Kidney (tissue), 22 donors: ENCODE measurements at places on chromosomes 3 and 15.

DNA sequence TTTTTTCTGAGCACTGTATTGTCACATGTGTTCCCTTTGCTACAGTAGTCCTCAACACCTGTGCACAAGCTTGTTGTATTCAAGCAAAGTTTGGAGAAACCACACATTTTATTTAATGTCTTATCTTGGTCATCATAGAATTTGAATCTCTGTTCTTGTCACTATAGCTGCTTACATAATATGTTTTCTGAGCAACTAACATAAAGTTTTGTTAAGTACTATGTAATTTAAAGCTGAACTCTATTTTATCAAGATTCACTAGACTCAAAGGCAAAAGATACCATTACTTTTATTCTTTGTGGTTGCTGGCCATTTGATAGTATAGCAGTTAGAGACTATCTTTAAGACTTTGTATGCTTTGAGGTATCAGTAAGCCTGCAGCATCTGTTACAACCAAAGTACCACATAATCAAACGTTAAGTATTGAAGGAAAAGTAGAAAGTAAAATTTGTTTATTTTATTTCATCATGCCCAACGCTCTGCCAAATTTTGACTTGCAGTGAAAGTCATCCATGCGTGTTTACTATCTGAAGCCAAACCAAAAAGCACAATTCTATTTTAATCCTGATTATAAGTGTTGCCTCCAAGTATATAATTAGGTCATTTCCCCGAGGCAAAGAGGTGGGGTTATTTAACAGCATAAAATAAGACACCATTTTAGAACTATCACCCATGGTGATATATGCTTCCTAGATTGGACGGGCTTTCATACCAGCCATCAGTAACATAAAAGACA lies 10.3 kb upstream of the ABHD10 start:
- DNase-seq: no peak

DNA sequence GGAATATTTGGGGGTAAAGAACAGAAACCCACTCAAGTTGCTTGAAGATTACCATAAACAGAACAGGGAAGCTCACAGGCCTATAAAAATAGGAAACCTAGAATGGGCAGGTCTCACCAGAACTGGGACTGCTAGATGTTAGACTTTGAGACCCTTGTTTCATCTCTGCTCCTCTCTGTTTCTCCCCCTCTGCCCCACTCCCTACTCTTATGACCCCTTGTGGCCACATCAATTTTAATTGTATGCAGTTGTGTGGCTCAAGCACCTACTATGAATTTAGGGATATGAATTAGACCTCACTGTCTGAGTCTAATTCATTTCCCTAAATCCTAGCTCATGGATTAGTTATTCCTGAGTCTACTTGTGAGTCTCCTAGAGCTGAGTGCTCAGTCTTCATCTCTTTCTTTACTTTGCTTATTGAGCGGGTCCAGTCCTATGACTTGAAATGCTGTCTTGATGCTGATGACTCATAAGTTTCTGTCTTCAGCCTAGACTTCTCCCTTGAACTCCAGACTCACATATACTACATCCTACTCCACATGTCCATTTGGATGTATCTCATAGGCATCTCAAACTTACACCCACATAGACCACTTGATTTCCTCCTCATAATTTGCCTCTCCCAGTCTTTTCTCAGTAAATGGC lies 78.7 kb downstream of the ITPR1 start:
- no peak for DNase-seq

DNA sequence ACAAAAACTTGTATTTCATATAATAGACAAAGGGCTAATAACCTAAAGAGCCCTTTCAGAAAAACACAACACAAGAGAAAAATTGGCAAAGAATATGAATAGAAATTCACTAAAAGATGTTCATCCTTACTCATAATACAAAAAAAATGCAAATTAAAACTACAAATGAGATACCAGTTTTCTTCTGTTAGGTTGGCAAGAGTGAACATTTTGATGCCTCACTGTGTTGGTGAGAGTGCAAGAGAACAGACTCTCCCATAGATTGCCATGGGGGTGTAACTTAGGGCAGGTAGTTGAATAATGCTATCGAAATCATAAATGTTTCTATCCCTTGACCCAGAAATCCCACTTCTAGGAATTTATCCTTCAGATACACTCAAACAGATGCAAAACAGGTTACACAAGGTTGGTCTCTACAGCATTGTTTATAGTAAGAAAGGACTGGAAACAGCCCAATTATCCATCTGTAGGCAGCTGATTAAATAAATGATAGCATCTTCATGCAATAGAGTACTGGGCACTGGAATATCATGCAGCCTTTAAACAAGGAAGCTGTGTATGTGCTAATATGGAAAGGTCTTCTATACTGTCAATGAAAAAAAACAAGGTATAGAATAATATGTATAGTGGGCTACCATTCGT lies 146.3 kb downstream of the TLE3 start:
- DNase-seq: no peak

GRCh38 chr3:74538669-74539068 lies 75.8 kb downstream of the CNTN3 start:
- no peak for DNase-seq

DNA sequence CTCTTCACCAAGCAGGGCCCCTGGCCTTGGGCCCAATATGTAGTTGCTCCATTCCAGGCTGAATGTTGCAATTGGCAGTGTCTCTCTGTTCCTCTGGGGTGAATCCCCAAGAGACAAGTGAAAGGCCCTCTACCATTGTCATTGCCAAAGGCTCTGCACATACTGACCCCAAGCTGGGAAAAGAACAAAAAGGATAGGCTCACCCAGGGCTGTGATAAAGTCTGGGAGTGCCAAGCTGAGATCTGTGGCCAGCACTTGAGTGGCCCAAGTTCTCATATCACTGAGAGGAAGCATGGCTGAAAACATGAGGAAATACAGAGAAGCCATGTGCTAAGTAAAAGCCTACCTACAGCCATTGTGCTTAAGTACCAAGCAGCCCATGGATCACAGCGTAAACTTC lies 612.2 kb upstream of the EPHA6 start:
- DNase-seq: no peak

GRCh38 chr15:26838742-26839460 lies 28.0 kb upstream of the GABRA5 start:
- DNase-seq: no peak

DNA sequence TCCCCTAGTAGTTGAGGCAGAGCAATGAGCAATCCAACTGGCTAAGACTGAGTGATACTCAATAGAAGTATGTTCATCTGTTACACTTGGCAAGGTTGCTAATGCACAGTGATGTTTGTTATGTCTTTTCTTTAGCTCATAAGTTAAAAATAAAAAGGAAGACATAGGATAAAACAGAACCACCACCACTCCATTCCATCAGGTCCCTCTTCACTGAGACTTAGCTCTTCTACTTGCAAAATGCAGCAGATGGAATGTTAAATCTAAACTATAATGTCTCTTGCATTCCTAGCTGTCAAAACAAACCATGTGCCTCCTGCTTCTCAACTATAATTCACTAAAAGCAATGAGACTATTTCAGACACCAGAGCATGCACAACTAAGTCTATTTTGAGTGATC lies 265.6 kb upstream of the UBE2E2 start:
- no peak for DNase-seq

- DNase-seq: no peak
These were observed 290.7 kb upstream of the MDFIC2 start for GRCh38 chr3:70603103-70603502.

DNA sequence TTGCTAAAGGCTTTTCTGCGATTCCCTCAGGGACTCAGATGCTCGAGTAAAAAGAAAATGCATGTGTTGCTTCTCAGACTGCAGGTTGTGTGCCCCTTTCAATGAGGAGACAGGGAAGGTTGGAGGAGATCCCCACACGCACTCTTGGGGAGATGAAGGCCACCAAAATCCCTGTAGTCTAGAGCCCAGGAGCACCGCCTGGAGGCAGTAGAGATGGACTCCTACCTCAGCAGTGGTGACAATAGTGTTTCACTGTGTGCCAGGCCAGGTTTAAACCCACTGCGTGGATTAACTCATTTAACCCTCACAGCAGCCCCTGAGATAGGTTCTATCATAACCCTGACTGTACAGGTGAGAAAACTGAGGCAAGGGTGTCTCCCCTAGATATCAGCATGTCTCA lies 15.2 kb downstream of the MEGF11 start:
- DNase-seq: no peak

DNA sequence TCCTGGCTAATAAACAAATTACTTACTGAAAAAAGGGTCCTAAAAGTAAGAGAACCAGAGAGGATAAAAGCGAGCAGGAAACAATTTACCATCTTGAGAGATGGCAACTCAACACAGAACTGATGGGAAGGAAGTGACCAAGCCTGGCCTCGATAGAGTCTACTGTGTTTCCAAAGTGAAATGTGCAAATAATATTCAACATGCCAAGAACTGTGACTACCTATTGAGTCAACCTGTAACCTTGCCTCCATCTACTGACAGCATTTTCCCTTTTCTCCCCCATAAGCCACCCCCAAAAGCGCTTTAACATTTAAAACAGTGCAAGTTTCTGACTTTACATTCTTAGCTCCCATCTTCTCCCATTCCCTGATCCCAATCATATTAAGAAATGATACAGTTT lies 75.4 kb upstream of the PSMD6 start:
- no peak for DNase-seq

GRCh38 chr3:158765518-158766205 lies 33.4 kb upstream of the RARRES1 start:
- no peak for DNase-seq
